ENCODE measurements at places on chromosomes 13 and 19.
A peak's percentile ranks its signal among the peaks of the same experiment; 100 is the strongest.

DNA sequence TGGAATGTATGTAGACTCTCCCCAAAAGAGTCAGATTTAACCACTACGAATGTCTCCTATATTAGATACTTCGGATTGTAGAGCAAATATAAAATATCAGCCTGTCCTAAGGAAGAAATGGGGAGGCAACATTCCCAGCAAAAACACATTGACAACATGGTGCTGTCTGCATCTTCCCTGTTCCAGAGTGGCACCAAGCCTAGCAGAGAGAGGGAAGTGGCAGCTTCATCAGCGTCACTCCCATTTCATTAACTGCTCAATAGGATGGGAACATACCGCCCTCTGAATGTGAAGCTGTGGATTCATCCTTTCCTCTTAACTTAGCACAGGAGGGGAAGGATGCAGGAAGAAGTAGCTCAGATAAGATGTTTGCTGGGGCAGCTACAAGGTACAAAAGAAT is 45.4 kb downstream of the MYO16 start:
- no peaks in the 10 kb centered on the region for H3K36me3 ChIP-seq
- H3K27me3 ChIP-seq = no peaks in the 10 kb centered on the region
- no peak for DNase-seq
- H3K4me3 ChIP-seq = no peak overlapping the region

DNA sequence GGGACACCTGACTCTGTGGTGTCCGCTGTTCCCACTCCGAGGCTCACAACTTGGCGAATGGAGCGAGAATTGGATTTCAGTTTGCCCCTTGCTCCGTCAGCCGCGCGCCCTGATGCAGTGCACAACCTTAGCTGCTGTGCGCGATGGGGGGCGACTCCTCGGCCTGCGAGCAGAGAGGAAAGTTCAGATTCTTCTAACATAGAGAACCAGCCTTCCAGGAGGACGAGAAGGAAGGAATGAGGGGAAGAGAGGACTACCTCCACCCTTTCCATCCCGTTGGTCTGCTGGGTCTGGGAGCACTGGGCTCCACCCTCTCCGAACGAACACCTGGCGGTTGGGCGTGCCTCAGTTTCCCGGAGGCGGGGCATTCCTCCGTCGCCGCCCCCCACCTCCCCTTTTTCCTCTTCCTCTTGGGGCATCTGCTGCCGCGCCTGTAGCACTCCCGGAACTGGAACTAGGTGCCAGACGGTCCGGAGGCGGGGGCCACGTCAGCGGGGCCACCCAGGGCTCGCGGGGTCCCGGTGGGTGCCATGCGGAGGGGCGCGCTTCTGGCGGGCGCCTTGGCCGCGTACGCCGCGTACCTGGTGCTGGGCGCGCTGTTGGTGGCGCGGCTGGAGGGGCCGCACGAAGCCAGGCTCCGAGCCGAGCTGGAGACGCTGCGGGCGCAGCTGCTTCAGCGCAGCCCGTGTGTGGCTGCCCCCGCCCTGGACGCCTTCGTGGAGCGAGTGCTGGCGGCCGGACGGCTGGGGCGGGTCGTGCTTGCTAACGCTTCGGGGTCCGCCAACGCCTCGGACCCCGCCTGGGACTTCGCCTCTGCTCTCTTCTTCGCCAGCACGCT is at the start of gene KCNK6:
TSS of gene KCNK6 (plus strand) at position 425 of the 838 bp plus-strand sequence. CDS start at position 531, 106 bp downstream.
- peaks cover 14% of the 10 kb centered on the region for H3K4me1 ChIP-seq
- peak within 1 kb of the TSS; percentile 78 for H3K4me3 ChIP-seq
- no peak within 1 kb of the TSS for H3K27ac ChIP-seq
- no peaks in the 10 kb centered on the region for H3K36me3 ChIP-seq

GRCh38 chr19:33374236-33374714 is 766 bp downstream of the CEBPG start:
- no peaks in the 10 kb centered on the region for H3K36me3 ChIP-seq
- no peak for DNase-seq
- H3K27ac ChIP-seq = peak overlapping the region; percentile 98
- peak overlapping the region; percentile 84 for H3K4me3 ChIP-seq
- H3K4me1 ChIP-seq = no peaks in the 10 kb centered on the region

- no peak for DNase-seq
- H3K27me3 ChIP-seq = peaks cover 8% of the 10 kb centered on the region
Observed at GRCh38 chr19:7910321-7911161, 4.1 kb upstream of the TGFBR3L start.

DNA sequence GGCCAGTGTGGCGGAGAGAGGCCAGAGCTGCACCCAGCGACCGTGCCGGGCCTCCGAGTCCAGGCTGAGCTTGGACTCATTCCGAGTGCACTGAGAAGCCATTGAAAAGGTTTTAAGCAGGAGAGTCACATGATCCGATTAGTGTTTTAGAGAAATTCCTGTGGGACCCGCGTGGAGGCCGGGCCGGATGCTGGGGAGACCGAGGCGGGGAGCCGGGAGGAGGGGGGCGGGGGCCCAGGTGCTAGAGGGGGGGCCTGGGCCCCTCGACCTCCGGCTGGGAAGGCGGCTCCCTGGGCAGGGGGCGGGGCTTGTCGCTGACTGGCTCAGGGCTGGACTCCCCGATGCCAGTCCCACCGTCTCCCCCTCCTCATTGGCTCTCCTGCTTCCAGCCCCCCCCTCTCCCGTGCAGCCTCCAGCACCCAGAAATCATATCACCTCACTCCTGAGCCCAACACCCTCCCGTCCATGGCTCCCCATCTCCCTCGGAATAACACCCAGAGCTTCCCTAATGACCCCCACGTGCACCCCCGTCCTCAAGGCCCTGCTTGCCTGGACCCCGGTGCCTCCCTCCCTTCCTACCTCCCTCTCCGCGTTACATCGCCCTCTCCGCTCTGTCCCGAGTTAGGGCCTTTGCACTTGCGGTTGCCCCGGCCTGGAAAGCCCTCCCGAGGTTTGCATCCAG is 5.2 kb upstream of the ZNF579 start:
- peaks cover 14% of the 10 kb centered on the region for H3K4me1 ChIP-seq
- peak overlapping the region; percentile 7 for H3K27ac ChIP-seq
- H3K36me3 ChIP-seq = no peaks in the 10 kb centered on the region

GRCh38 chr19:4523306-4524110 is 5.2 kb upstream of the PLIN4 start:
- H3K27me3 ChIP-seq = no peaks in the 10 kb centered on the region
- H3K4me3 ChIP-seq = no peak overlapping the region
- no peaks in the 10 kb centered on the region for H3K4me1 ChIP-seq
- no peaks in the 10 kb centered on the region for H3K36me3 ChIP-seq

- no peak overlapping the region for H3K27ac ChIP-seq
- no peaks in the 10 kb centered on the region for H3K27me3 ChIP-seq
- H3K4me3 ChIP-seq = no peak overlapping the region
- DNase-seq = no peak
- H3K4me1 ChIP-seq = no peaks in the 10 kb centered on the region
- H3K36me3 ChIP-seq = no peaks in the 10 kb centered on the region
Observed at GRCh38 chr13:94209117-94209516, 270.4 kb downstream of the DCT start.

GRCh38 chr13:64083396-64083795 is 2667.7 kb upstream of the PCDH20 start:
- H3K36me3 ChIP-seq = no peaks in the 10 kb centered on the region
- no peak overlapping the region for H3K27ac ChIP-seq
- DNase-seq = no peak
- no peak overlapping the region for H3K4me3 ChIP-seq
- H3K27me3 ChIP-seq = no peaks in the 10 kb centered on the region
- no peaks in the 10 kb centered on the region for H3K4me1 ChIP-seq

- no peak overlapping the region for H3K27ac ChIP-seq
- no peaks in the 10 kb centered on the region for H3K4me1 ChIP-seq
- no peak for DNase-seq
- H3K27me3 ChIP-seq = no peaks in the 10 kb centered on the region
- peak overlapping the region; percentile 49 for H3K4me3 ChIP-seq
Observed at GRCh38 chr19:29812080-29812880, 489 bp downstream of the CCNE1 start.

- H3K36me3 ChIP-seq = peaks cover 5% of the 10 kb centered on the region
- peaks cover 40% of the 10 kb centered on the region for H3K4me1 ChIP-seq
- no peak for DNase-seq
- no peak overlapping the region for H3K4me3 ChIP-seq
- peak overlapping the region; percentile 61 for H3K27ac ChIP-seq
Observed at GRCh38 chr19:33403973-33404304, 30.4 kb downstream of the CEBPG start.

DNA sequence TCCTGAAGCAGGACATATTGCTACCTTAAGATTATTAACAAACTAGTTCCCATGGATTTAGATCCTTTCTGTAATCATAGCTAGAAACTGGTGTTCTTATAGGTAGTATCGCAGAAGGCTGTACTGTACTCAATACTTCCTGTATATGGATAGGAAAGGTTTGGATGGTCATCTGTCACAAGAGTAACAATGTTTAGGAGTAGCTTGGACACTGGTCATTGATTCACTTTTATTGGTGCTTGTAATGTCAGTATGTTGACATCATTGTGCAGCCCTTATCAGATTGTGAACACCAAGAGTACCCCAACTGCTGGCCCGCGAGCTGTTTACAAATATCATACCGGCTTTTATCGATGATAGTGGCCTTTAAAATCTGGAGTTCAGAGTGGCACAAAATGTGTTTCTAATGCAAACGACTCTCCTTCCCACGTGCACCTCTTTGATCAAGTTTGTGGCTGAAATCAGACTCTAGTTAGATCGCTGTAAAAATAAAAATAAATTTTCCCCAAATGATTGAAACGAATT is 605 bp upstream of the CDK8 start:
- DNase-seq = no peak
- no peak overlapping the region for H3K4me3 ChIP-seq
- peaks cover 4% of the 10 kb centered on the region for H3K27me3 ChIP-seq

DNA sequence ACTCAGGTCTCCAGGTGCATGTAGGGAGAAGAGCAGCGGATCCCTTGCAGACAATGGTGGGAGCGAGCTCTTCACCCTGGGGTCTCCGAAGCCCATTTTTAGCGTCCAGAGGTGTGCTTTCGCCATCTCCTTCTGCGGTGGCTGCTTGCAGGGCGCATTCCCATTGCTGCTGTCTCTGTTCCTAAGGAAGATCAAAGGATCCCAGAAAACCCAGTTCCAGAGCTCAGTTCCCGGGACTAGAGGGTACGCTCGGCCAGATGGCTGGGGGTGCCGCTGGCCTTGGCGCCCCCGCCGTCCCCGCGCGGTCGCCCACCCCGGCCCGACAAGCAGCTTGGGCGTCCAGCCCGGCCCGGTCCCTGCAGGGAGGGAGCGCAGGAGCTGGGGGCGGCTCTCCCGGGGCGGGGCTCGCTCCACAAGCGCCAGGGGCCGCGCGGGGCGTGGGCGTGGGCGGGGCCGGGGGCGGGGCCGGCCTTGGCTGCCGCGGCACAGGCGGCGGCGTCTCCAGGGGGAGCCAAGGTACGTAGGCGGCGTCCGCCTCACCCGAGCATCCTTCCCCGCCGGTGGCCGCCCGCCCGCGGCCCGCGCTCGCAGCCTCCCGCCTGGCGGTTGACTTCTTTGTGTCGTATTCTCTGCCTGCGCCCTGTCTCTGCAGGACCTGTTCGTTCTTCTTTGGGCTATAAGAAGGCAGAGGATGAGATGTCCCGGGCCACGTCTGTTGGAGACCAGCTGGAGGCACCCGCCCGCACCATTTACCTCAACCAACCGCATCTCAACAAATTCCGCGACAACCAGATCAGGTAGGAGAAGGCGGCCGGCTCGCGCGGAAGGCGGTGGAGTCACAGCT is 96.8 kb downstream of the ATP8A2 start:
- peaks cover 4% of the 10 kb centered on the region for H3K4me1 ChIP-seq
- no peak overlapping the region for H3K27ac ChIP-seq
- H3K36me3 ChIP-seq = no peaks in the 10 kb centered on the region
- peak; percentile 43 for DNase-seq
- H3K4me3 ChIP-seq = no peak overlapping the region

DNA sequence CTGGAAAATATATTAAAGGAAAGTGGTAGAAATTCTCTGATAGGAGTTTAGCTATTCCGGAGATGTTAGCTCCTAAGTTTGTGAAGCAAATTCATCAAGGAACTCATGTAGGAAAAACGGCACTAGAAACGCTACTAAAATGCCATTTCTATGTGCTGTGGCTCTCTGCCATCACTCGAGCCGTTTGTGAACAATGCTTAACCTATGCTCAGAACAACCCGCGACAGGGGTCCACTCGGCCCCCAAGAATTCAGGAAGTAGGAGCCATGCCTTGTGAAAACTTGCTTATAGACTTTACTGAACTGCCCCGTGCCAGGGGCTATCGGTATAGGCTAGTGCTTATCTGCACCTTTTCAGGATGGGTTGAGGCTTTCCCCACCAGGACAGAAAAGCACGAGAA is 14.2 kb upstream of the SLC15A1 start:
- H3K27me3 ChIP-seq = no peaks in the 10 kb centered on the region
- no peak overlapping the region for H3K4me3 ChIP-seq
- peak; percentile 10 for DNase-seq
- H3K4me1 ChIP-seq = no peaks in the 10 kb centered on the region
- no peak overlapping the region for H3K27ac ChIP-seq
- no peaks in the 10 kb centered on the region for H3K36me3 ChIP-seq

GRCh38 chr19:16184665-16185122 is 516 bp upstream of the FAM32A start:
- H3K27me3 ChIP-seq = no peaks in the 10 kb centered on the region
- peak overlapping the region; percentile 36 for H3K4me3 ChIP-seq
- peaks cover 4% of the 10 kb centered on the region for H3K36me3 ChIP-seq
- no peaks in the 10 kb centered on the region for H3K4me1 ChIP-seq
- no peak overlapping the region for H3K27ac ChIP-seq

DNA sequence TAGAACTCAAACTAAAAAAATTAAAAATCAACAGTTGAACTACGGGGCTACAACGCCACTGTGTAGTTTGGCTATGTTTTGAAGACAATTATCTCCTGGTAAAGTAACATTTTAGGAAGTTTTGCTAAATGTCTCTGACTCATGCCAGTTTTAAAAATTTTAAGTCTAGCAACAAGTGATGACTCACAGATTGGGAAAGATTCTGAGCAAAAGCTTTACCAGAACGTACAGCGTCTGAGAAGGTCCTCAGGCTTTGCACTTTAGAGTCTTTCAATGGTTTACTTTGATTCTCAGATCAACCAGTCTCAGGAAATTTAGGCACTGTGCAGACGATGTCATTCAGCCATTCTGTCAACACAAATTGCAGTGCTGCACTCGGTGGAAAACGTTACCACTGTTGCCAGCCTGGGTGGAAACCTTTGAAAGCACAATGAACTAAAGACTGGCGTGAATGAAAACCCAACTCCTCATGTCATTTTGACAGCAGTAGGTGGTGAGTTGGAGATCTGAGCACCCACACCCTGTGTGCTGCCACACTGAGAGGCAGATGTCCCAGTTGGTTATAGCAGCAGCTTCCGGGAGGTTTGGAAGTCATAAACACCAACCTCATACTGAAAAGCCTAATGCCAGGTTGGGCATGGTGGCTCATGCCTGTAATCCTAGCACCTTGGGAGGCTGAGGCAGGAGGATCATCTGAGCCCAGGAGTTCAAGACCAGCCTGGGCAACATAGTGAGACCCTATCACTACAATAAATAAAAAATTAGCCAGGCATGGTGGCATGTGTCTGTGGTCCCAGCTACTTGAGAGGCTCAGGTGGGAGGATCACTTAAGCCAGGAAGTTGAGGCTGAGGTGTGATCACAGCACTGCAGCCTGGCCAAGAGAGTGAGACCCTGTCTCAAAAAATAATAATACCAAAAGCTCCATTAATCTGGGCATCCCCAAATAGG is 6.3 kb upstream of the WTIP start:
- no peaks in the 10 kb centered on the region for H3K4me1 ChIP-seq
- H3K36me3 ChIP-seq = peaks cover 16% of the 10 kb centered on the region
- no peak for DNase-seq
- no peak overlapping the region for H3K4me3 ChIP-seq

GRCh38 chr19:32345261-32346207 is at the start of gene ZNF507:
TSS of gene ZNF507 (plus strand) at chr19:32345610. CDS start at chr19:32352831, 7,221 bp downstream.
- H3K4me1 ChIP-seq = peaks cover 14% of the 10 kb centered on the region
- H3K4me3 ChIP-seq = peak within 1 kb of the TSS; percentile 96
- DNase-seq = peak; percentile 86

Data from lung (tissue), 17 donors.